ENCODE measurements at places on chromosomes 1 and 21. TPM values are rescaled to one million over a fixed set of nuclear protein-coding genes. Genes with fewer than 3 reads are reported as not detected.

The KIF26B gene
- total RNA-seq, result 2.6 TPM

The CD5L gene
- total RNA-seq, result not detected

The VHLL gene
- not detected for total RNA-seq

The CYP2J2 gene
- 2.9 TPM for total RNA-seq

The SV2A gene
- total RNA-seq, result 8.6 TPM

The HPDL gene
- total RNA-seq, result 8.3 TPM

The CASQ1 gene
- not detected for total RNA-seq

The LCE1E gene
- not detected for total RNA-seq

The IVL gene
- not detected for total RNA-seq

The SPATA21 gene
- not detected for total RNA-seq

The SGIP1 gene
- total RNA-seq, result 4.3 TPM

The LYSMD1 gene
- total RNA-seq, result 7.1 TPM

The CAPN8 gene
- total RNA-seq, result not detected

The BMP8B gene
- 0.49 TPM for total RNA-seq

The DIO1 gene
- not detected for total RNA-seq

The TMEM54 gene
- total RNA-seq, result 109 TPM

The C1orf115 gene
- 1.1 TPM for total RNA-seq

The ACTN2 gene
- total RNA-seq, result under 0.01 TPM

The B3GALT5 gene
- 7.5 TPM for total RNA-seq

The ERG gene
- 0.13 TPM for total RNA-seq

The OR2W3 gene
- total RNA-seq, result 4.2 TPM

The MTARC2 gene
- 5.7 TPM for total RNA-seq

The KRTAP19-1 gene
- total RNA-seq, result not detected

The KDF1 gene
- 1.6 TPM for total RNA-seq

The SETDB1 gene
- total RNA-seq, result 30.4 TPM

The FCRL2 gene
- total RNA-seq, result not detected

The MFSD2A gene
- total RNA-seq, result 9.0 TPM

The GNG12 gene
- 103 TPM for total RNA-seq

The SLAMF7 gene
- total RNA-seq, result not detected

The A3GALT2 gene
- total RNA-seq, result not detected

The HSPG2 gene
- total RNA-seq, result 507 TPM

The CYP4X1 gene
- total RNA-seq, result 1.4 TPM

The CSF3R gene
- total RNA-seq, result not detected

The NHLH1 gene
- total RNA-seq, result under 0.01 TPM

The IL19 gene
- total RNA-seq, result not detected

The NCF2 gene
- total RNA-seq, result 7.1 TPM

The APCS gene
- total RNA-seq, result not detected

The FAM72B gene
- 1.6 TPM for total RNA-seq

The HRNR gene
- not detected for total RNA-seq

The CRP gene
- total RNA-seq, result not detected

The CD34 gene
- total RNA-seq, result not detected

The CALML6 gene
- total RNA-seq, result not detected

The PRDM16 gene
- under 0.01 TPM for total RNA-seq

The AMPD1 gene
- total RNA-seq, result not detected

The TSPAN2 gene
- total RNA-seq, result 2.7 TPM

The MYOG gene
- total RNA-seq, result not detected

The LCE6A gene
- not detected for total RNA-seq

The CCDC30 gene
- total RNA-seq, result 0.49 TPM

The CFHR2 gene
- not detected for total RNA-seq

The ZNF683 gene
- total RNA-seq, result not detected
